ENCODE measurements at places on chromosomes 4 and X.

DNA sequence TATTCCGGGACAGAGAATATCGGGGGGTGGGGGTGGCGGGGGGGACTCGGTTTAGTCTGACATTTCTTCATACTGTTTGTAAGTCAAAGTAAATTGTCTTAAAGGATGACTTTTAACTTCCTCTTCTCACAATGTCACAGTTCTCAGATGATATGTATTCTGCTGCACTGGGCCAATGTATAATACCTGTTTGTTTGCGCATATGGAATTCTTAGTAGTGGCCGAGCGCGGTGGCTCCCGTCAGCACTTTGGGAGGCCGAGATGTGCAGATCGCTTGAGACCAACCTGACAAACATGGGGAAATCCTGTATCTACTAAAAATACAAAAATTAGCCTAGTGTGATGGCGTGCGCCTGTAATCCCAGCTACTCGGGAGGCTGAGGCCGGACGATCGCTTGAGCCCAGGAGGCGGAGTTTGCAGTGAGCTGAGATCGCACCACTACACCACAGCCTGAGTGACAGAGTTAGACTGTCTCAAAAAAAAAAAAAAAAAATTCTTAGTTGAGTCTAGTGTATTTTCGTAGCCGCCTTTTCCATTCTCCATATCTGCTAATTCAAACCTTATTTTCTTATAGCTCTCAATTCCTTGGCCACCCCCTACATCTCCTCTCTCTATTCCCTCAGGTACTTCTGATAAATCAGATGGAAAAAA, 851 bp downstream of the POLR2B start:
- no peak for DNase-seq

- DNase-seq = no peak
Observed at GRCh38 chrX:112786076-112786475, 54.6 kb downstream of the AMOT start.

DNA sequence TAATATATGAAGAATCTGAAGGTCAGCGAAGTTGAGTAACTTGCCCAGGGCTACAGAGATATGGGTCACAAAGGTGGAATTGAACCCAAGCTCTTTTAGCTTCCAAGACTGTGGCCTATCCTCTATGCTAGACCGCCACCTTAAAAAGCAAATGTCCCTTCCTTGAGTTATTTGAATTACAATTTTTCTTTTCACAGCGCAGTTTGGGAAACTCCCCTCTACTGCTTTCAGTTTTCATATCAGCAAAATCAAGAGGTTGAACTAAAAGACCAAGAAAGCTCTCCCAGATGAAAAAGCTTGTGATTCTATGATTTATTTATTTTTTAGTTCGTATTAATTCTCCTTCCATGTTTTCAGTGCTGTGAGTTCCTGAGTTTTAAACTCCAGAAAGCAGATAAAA, 174.5 kb upstream of the C1QTNF7 start:
- no peak for DNase-seq

- DNase-seq = no peak
Observed at GRCh38 chr4:125681240-125681639, 366.5 kb downstream of the FAT4 start.
